ENCODE measurements at places on chromosomes 6 and 20.

DNA sequence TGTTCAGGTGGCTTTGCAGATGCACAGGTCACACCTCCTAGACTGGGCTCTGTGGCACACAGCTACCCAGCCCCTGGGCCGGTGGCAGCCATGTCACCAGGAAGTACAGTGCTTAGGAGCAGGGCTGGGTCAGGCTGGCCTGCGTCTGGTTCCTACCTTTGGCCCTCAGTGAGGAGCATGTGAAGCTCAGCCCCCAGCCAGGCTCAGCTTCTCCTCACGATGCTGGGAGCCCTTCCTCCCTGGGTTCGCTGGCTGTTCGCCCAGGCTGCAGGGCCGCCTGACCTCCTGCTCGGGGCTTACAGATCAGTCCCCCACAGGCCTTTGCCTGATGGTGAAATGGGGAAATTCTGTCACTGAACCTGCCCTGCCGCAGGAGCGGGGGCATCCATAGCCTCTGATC lies 23.1 kb downstream of the SPATA2 start:
- DNase-seq = no peak

- DNase-seq = peak; percentile 8
These were observed 197.9 kb upstream of the KCNK16 start for GRCh38 chr6:39520411-39520810.

DNA sequence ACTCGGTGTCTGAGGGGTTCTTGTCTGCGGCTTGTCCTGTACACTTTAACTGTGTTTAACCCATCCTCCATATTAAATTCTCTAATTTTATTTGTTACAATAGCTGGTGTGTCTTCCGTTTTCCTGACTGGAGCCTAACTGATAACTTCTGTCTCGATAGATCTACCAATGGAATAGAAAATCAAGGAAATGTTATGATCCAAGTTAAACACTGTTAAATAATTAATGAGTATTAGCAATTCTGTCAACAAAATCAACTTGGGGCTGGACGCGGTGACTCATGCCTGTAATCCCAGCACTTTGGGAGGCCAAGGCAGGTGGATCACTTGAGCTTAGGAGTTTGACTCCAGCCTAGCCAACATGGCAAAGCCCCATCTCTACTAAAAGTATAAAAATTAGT lies 81.7 kb downstream of the DNAH8 start:
- no peak for DNase-seq

GRCh38 chr6:149909701-149910470 lies 12.0 kb upstream of the RAET1E start:
- no peak for DNase-seq

GRCh38 chr6:128437685-128438084 lies 82.7 kb downstream of the PTPRK start:
- no peak for DNase-seq

DNA sequence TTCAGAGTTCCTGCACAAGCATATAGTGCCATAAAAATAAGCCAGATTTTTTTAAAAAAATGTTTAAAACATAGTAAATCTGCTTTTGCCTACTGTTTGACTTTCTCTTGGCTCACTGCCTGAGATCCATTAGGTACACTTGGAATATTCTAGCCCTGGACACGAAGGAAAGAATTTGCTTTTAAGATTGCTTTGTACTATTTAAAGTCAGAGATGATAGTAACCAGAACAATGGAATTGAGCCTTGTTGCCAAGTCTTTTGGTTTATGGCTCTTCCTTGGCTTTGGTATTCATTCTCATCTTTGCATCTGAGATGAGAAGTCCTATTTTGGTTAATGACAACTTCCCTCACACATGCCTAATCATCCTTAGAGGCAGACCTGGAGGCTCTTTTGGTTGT lies 32.4 kb downstream of the CNR1 start:
- no peak for DNase-seq

- no peak for DNase-seq
These were observed 175.7 kb downstream of the LINC00237 start for GRCh38 chr20:20930500-20930899.

DNA sequence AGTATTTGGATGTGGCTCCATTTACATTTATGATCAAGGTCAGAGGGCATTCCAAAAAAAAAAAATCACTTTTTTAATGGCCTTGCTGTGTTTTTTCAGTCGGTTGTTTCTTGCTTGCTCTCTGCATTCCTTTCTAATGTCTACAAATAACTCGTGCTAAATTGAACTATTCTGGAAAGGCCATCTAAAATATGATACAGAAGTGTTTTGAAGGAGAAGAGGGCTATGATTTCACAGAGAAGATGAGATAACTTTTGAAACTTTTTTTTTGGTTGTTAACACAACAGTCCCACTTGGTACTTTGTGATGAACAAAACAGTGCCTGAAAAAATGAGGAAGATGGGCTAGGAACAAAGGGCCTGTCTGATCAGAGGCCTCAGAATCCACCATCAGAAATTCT lies 156.1 kb upstream of the SMLR1 start:
- DNase-seq = no peak

DNA sequence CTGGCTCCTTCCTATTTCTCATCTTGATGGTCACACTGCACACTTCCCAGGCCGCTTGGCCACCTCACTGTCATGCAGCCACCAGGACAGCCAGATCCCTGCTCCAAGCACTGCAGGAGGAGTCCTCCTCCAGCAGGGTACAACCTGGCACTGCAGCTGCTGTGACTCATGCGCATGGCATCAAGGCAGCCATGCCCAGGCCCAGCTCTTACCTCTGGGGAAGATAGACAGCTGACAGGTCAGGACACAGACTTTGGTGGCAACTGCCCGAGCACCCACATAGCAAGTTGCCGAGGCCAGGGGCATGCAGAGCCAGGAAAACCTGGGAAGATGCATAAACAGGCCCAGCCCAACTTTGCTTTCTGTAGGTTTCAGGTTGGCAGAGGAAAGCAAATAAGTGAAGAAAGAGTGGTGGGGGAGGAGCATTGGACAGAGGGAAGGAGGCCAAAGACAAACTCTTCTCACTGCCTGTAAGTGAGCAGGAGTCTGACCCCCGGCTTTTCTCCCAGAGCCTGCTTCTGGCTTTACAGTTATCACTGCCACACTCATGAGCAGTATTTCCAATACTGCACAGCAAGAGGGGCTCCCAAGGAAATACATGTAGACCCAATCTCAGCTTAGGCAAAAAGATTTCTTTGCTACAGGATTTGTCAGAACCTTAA lies 38.8 kb downstream of the SLC22A3 start:
- no peak for DNase-seq

DNA sequence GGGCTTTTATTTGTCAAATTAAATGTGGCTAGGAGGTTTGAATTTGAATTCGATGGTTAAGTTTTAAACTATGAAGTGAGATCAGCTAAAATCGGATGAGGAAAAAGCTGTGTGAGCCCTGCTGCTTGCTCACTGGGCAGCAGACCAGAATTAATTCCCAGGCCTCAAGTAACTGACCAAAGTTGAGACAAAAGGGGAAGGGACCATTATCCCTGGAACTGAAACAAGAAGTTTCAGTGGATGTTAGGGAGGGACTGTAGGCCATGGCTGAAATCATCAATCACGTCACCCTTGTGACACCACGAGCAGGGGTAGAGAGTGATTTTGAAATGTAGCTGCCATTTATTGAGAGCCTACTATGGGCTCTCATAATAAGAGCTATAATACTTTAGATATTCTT lies 7.0 kb upstream of the PRSS35 start:
- DNase-seq = no peak

GRCh38 chr6:155521719-155522118 lies 66.1 kb upstream of the NOX3 start:
- peak; percentile 32 for DNase-seq

DNA sequence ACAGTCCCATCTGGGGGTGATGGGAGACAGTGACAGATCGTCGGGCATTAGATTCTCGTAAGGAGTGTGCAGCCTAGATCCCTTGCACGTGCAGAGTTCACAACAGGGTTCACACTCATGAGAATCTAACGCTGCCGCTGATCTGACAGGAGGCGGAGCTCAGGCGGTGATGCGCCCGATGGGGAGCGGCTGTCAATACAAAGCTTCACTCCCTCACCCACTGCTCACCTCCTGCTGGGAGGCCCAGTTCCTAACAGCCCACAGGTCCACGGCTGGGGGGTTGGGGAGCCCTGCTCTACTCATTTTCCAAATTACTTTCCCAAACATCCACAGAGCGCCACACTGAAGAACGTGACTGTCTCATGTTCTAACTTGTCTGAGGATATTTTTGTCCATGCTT lies 25.3 kb downstream of the CTCFL start:
- DNase-seq = no peak

- no peak for DNase-seq
These were observed 34.1 kb upstream of the LAMA4 start for GRCh38 chr6:112288475-112288874.

- no peak for DNase-seq
These were observed 187.4 kb downstream of the TBC1D7 start for GRCh38 chr6:13140980-13141379.

- DNase-seq = no peak
These were observed 45.9 kb upstream of the PXDC1 start for GRCh38 chr6:3797231-3798054.

DNA sequence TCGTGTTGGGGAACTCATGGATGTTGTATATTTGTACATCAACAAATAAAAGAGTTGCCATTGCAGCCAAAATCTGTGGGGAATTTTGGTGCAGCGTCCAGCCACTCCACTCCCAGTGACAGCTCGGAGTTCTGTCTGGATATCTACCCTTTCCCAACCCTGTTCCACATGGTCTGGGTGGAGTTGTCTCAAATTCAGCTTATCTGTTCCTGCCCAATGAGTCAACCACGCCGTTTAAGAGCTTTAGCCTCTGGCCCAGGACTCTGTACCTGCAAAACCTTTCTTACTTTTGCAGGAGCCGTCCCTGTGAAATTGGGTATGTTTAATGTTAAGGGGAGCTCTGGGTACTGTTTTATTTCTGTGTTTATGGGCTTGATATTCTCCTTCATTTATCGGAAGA lies 33.9 kb upstream of the OVOL2 start:
- no peak for DNase-seq

DNA sequence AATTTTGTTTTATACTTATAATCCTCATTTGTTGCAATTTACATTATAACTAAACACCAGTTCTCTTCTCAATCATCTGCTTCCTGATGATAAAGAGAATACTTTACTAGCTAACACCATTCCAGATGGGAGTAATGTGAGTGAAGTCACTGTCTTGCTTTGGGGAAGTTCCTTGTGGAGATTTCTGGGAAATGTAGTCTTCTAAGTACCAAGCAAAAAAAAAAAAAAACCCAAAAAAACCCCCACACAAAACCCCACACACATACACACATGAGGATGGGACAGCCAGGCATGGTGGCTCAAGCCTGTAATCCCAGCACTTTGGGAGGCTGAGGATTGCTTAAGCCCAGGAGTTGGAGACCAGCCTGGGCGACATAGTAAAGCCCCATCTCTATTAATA lies 2.2 kb upstream of the SNPH start:
- DNase-seq = no peak

- DNase-seq = no peak
These were observed 196.6 kb upstream of the PTCHD4 start for GRCh38 chr6:48307573-48307972.

- no peak for DNase-seq
These were observed 24.8 kb downstream of the NTSR1 start for GRCh38 chr20:62733526-62733842.

GRCh38 chr6:122069932-122070331 lies 329.5 kb upstream of the HSF2 start:
- no peak for DNase-seq

DNA sequence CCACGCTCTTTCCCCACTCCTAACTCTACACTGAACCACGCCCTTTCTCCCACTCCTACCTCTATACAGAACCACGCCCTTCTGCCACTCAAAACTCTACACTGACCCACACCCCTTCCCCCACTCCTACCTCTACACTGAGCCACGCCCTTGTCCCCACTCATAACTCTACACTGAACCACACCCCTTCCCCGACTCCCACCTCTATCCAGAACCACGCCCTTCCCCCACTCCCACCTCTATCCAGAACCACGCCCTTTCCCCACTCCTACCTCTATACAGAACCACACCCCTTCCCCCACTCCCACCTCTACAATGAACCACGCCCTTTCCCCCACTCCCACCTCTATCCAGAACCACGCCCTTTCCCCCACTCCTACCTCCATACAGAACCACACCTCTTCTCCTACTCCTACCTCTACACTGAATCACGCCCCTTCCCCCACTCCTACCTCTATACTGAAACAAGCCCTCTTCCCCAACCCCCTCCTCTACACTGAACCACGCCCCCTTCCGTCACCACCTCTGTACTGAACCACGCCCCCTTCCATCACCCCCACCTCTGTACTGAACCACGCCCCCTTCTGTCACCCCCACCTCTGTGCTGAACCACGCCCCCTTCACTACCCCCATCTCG lies 10.1 kb downstream of the PXMP4 start:
- no peak for DNase-seq

DNA sequence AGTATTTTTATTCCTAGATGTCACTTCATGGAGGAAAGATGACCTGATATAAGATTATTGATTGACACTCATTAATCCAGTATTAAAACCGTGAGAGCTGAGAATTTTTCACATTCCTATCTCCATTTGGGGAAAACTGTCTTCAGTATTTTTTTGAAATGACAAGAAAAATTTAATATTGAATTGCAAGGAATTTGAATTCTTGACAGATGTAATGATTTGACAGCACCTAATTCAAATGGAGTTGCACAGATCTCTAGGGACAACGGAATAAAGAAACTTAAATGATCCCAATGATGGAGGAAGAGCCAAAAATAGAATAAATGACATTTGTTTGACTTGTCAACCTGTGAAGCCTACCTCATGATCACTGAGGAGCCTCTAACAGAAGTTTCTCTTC lies 1591.4 kb downstream of the HACE1 start:
- no peak for DNase-seq

DNA sequence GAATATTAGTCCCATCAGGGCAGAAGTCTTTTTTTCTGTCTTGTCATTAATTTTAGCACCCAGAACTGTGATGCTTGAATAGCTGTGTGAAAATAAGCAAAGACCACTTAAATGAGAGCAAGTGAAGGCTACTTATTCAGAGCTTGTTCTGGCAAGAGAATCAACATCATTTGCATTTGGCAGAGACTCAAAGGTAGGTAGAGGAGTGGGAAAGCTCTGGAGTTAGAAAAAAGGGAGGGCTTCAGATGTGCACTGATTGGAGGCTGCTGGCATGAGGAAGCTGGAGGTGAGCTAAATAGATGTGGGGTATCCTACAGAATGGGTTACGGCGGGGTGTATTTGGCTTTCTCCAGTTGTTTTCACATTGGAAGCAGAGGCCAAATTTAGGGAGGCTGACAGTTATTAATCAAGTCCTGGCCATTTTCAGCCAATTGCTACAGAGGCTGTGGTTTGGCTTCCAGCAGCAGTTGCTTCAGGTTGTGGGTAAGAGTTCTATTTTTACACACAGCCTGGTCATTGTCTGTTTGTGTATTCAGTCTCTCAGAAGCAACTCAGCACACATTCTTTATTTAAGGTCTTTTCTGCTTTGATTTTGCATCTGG lies 254.3 kb downstream of the BTBD3 start:
- DNase-seq = peak; percentile 40

GRCh38 chr20:47854687-47855212 lies 69.5 kb upstream of the SULF2 start:
- DNase-seq = peak; percentile 71

DNA sequence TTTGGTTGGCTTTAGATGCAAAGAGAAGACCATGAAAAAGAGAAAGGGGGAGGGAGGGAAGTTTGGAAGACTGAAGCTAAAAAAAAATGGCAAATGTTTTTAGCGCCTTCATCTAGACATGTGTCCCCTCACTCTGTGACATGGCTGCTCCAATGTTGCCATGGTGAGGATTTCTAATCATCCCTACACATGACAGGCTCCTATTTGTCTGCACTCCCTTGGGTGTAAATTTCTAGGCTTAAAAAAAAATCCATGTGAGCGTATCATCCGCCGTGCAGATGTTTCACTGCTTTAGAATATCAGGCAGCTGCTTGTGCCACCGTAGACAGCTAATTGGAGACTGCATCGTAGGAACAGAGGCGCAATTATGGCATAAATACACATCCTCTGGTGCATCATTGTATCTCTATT lies 761.1 kb upstream of the MMS22L start:
- no peak for DNase-seq
